SJSA1 (cell line): ENCODE measurements at places on chromosomes 11 and 22.

- peak; percentile 75 for DNase-seq
Observed at GRCh38 chr11:1782831-1783724, 19.4 kb upstream of the CTSD start.

- no peak for DNase-seq
Observed at GRCh38 chr11:83628622-83629355, 342.6 kb upstream of the CCDC90B start.

GRCh38 chr11:795634-796564 lies 2.2 kb downstream of the SLC25A22 start:
- DNase-seq = peak; percentile 93

DNA sequence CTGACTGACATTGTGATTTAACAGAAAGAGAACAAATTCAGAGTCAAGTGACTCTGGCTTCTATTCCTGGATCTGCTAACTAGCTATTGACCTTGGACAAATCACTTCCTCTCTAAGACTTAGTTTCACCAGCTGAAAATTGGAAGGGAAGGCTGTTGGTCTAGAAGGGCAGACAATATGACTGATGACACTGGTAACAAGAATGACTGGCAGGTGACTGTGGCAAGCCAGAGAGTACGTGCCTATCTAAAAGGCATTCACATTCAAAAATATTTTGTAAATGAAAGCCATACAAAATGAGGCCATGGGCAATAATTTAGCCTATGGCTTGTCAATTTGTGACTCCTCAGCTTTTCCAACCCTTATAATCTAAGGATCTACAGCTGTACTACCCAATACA lies 23.5 kb downstream of the SERGEF start:
- DNase-seq = no peak

GRCh38 chr22:17786435-17787161 lies 12.3 kb upstream of the BID start:
- DNase-seq = no peak

GRCh38 chr11:61071208-61071681 lies 31.0 kb upstream of the CD5 start:
- no peak for DNase-seq

DNA sequence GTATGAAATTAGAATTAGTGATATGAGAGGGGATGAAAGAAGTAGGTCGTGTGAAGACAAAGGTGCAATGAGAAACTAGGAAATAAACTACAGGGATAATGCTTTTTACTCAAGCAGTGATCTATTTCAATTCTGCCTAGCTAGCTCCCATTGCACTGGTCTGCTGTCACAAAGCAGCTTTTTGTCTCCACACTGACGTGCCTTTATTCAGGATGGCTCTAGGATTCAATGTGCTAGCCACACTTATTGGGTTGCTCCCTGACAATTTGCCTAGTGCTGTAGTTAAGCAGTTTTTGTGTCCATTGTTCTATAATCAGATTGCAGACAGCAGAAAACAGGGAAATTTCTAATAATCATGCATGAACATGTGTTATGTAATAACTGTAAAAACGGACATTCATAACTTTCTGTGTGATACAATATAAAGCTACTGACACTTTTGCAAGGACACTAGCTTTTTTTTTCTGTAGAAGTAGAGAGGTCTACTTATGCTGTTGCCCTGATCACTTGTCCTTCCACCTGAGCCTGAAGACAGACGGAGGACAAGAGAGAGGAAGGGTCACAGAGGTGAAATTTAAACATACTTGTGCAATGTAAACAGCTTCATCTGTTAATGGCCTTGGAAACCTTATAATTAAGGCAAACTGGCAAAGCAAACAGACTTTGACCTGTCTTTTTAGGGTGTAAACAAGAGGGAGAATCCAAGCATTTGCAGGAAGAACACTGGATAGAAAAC lies 269.6 kb downstream of the LRRC4C start:
- no peak for DNase-seq

DNA sequence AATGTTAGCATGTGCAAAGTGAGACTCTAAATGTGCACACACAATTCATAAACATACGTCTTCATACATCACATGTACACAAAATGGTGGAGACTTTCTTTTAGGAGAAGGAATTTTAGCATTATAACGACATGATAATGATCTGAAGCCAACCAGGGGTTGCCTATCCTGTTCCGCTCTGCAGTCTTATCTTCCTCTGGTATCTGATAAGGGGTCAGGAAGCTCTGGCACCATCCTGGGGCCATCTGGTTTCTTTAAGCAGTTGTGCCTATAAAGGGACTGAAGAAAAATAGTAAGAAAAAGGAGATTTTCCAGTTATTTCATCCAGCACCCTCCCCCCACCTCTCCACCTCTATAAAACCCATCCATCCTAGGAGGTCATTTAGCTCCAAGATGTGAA lies 5.8 kb upstream of the NUP50 start:
- no peak for DNase-seq

DNA sequence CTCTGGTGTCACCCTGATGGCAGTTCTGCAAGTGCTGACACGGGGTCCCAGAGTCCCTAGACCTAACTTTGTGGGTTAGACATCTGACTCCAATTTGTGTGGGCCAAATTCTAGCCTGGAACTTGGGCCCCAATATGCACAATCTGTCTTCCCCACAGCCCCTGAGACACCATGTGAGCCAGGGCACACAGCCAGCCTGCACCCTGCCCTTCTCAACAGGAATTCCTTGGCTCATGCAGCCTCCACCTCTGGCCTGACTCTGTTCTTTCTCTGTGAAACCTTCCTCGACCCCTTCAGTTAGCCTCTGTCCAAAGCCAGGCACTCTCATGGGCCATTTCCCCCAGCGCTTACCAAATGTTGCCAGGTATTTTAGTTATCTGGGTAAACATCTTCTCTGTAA lies 59.1 kb upstream of the POU2AF1 start:
- DNase-seq = no peak
